ENCODE measurements at places on chromosomes 4 and X.

- no peak for DNase-seq
Observed at GRCh38 chrX:49037883-49038475, 5.2 kb downstream of the TFE3 start.

DNA sequence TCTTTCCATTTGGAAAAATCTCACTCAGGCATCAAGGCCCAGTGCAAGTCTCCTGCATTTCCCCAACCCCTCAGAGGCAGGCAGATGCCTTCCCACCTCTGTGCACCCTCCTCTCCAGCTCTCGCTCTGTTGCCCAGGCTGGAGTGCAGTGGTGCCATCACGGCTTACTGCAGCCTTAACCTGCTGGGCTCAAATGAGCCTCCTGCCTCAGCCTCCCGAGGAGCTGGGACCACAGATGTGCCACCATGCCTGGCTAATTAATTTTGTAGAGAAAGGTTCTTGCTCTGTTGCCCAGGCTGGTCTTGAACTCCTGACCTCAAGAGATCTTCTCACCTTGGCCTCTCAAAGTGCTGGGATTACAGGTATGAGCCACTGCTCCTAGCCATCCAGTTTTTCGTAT is 95.8 kb downstream of the NHSL2 start:
- no peak for DNase-seq

- no peak for DNase-seq
Observed at GRCh38 chr4:26386386-26386785, 65.6 kb downstream of the RBPJ start.

DNA sequence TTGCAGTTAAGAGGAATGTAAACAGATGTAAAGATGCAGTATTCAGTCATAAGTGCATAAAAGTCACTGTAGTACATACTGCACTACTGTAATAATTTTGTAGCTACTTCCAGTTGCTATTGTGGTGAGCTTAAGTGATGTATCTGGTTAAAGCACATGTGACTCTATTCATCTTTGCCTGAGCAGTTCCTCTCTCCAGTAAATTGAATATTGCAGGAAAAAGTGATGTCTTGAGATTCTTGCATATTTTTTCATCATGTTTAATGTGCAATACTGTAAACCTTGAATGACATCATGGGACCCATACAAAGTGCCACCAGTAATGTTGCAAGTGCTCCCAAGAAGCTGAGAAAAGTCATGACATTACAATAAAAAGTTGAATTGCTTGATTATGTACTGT is 9.6 kb downstream of the UBA6 start:
- DNase-seq: no peak

GRCh38 chrX:96425200-96425599 is 259.4 kb upstream of the DIAPH2 start:
- no peak for DNase-seq

DNA sequence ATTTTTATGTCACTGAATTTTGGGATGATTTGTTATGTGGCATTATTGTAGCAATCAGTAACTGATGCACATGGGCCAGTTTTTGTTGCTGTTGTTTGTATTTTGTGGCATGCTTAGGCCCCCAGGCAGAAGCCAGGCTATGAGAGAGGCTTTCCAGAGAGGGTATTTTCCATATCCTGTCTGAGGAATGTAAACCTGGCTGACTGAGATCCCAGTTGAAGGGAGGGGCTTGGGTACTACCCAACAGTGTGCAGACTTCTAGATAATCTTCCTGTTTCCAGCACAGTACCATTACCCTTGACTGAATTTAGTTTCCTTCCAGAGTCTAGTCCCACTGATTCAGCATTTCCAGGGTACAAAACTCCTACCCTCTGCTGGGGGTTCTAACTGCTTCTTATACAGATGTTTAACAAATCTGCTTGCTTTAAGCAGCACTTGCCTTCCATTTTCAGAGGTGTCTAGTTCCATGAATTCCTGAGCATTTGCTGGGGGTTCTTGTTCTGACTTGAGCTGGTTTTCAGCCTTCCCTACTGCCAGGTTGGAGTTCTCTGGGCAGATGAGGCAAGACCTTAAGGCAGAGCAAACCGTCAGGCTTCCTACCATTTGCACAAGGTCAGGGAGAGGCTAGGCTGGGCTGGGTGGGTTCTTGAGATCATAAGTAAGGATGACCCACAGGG is 104.7 kb upstream of the EGFL6 start:
- DNase-seq: no peak

- DNase-seq: no peak
Observed at GRCh38 chrX:12686331-12686730, 104.9 kb upstream of the PRPS2 start.

GRCh38 chrX:55342533-55343501 is 78.1 kb upstream of the PAGE3 start:
- peak; percentile 40 for DNase-seq

GRCh38 chrX:71991164-71991563 is 80.5 kb downstream of the NHSL2 start:
- no peak for DNase-seq

- no peak for DNase-seq
Observed at GRCh38 chrX:526295-527224, 104.0 kb upstream of the SHOX start.

- no peak for DNase-seq
Observed at GRCh38 chrX:108641589-108642272, 94.6 kb downstream of the IRS4 start.

- DNase-seq: no peak
Observed at GRCh38 chr4:31175242-31175910, 455.2 kb downstream of the PCDH7 start.

DNA sequence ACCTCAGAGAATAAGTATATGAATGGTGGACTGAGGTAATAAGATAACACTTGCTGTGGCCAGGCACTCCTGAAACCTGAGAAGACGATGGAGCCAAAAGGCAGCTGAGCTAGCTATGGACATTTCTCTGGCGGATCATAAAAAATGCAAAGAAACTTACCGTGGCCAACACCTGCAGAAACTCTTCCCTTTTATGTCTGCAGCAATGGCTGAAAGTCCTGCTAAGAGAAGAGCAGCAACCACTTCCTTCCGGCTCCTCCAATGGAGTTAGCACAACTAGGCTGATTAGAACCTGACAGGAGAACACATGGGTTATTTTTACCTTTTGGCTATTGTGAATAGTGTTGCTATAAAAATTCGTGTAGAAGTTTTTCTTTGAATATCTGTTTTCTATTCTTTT is 76.0 kb upstream of the MAGEB16 start:
- no peak for DNase-seq

DNA sequence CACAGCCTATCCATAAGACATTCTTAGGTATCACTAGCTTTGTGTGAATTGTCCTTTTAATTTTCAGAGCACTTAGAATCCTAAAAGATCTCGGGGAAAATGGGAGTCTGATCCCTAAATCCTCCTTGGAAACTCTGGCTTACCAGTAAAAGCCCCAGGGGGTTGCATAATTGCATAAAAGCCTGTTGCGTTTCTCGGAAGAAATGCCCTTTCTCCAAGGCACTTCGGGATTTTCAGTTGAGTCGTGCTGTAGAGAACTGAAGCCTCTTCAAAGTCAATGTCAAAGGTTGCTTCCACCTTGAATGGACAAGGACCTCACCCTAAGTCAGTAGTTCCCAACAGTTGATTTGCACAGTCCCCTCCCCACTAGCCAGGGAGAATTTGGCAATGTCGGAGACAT is 20.8 kb downstream of the FAM184B start:
- DNase-seq: no peak
